Activated CD4-positive, alpha-beta T cell treated with anti-CD3 and anti-CD28 coated beads for 36 hours (primary cell): ENCODE measurements at places on chromosomes 12 and 14.

DNA sequence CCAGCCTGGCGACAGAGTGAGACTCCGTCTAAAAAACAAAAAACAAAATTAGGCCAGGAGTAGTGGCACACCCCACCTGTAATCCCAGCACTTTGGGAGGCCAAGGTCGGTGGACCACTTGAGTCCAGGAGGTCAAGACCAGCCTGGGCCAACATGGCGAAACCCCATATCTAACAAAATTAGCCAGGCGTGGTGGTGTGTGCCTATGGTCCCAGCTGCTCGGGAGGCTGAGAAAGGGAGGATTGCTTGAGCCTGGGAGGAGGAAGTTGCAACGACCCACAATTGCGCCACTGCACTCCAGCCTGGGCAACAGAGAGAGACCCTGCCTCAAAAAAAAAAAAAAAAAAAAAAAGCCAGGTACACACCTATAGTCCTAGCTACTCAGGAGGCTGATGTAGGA is 37.0 kb downstream of the KDM2B start:
- DNase-seq, result no peak

DNA sequence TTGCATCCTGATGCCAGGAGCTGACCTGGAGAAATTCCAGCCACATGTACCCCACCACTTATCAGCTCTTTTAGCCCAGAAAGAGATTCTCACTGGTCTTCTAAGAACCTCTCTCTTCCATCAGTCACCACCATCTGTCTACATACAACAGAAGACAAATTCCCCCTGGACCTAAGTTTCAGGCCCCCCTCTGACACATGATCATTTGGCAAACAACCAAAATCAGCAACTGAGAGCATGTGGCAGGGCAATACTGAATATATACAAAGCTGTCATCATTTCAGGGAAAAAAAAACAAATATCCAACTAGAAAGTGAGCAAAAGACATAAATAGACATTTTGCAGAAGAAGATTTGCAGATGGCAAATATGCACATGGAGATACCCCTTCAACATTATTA is 180.2 kb downstream of the FOXN3 start:
- no peak for DNase-seq

GRCh38 chr14:35399083-35399937 is 5.2 kb downstream of the NFKBIA start:
- no peak for DNase-seq

GRCh38 chr14:104993306-104993705 is 7.7 kb downstream of the CLBA1 start:
- DNase-seq, result no peak

DNA sequence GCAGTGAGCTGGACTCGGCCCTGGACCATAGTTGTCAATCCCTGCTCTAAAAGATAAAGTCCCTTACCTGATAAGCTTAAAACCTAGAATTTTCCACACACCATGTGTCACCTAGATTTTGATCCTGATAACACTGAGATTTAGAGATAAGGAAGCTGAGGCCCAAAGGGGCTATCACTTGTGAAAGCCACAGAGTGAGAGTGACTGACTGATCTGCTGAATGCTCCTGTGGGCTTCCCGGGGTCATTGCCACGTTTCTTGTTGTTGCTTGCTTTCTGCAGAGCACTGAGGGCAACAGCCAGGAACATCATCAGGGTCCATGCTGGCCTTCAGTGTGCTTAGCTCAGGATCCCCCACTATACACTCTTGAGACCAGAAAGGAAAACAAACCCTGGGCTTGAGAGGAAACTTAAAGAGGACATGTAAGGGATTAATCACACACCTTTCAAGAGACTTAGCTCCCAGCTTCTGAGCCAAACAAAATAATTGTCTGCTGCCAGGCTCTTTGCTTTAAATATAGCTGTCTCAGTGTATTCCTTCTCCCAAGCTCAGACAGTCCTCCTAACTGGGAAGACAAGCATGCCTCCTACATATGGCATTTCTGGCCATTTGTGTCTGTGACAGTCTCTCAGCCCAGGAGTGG is 82.6 kb upstream of the ARHGAP5 start:
- DNase-seq, result no peak

- DNase-seq, result peak; percentile 74
These were observed 61.4 kb downstream of the MYF5 start for GRCh38 chr12:80778005-80778541.

DNA sequence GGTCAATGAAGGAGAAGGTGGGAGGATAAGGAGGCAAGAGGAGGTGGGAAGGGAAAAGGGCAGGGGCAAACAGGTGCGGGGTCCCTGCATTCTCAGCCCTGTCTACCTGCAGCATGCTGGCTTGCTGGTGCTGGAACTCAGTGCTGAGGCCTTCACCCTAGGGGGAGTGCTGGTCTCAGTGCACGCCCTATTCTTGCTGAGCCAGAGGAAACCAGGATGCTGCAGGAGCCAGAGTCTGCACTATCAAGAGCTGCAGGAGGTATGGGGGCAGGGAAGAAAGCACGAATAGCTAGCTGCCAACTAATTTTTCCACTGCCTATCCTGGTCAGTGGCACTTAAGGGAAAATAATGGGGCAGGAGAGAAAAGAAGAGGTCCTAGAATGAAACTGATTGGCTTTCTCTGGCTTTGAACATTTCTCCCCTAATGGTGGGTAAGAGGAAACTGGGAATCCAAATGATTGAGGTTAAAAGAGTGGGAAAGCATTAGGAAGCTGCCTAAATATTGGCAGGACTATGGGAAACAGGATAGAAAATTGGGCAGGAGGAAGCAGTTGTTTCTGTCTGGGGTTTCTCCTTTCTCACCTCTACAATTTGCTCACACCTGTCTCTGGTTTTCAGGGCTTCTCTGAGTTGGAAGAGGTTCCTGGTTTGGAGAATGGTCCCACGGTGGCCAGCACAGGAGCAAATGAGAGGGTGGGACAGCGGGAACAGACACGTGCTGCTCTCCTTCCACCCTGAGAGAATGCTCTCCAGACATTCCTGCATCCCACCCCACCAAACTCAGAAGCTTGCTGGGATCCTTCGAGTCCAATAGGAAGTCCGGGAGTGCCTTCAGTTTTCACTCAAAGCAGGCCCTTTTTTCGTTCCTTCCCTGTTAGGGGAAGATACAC is 1.9 kb downstream of the TMEM253 start:
- DNase-seq, result no peak

GRCh38 chr14:52329678-52330369 is 15.7 kb downstream of the PTGER2 start:
- peak; percentile 26 for DNase-seq

DNA sequence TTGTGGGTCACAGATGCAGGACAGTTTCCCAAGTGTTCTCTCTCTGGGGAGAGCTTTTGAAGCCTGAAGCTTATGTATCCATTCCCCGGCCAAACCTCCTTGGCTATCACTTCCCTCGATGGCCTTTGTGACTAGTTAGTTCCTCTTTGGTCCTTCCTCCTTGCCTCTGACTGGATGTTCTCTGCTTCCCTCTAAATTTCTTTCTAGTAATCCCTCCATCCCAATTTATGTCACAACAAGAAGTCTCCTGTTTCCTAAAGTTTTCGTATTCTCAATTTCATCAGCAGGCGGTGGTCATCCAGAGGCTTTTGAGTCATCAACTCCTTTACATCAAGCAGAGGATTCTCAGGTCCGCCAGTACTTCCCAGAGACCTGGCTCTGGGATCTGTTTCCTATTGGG is 27.5 kb downstream of the A2ML1 start:
- no peak for DNase-seq
